ENCODE measurements at places on chromosomes 13 and 19.

GRCh38 chr19:49447485-49448431, 3.9 kb downstream of the PIH1D1 start:
- DNase-seq = no peak

DNA sequence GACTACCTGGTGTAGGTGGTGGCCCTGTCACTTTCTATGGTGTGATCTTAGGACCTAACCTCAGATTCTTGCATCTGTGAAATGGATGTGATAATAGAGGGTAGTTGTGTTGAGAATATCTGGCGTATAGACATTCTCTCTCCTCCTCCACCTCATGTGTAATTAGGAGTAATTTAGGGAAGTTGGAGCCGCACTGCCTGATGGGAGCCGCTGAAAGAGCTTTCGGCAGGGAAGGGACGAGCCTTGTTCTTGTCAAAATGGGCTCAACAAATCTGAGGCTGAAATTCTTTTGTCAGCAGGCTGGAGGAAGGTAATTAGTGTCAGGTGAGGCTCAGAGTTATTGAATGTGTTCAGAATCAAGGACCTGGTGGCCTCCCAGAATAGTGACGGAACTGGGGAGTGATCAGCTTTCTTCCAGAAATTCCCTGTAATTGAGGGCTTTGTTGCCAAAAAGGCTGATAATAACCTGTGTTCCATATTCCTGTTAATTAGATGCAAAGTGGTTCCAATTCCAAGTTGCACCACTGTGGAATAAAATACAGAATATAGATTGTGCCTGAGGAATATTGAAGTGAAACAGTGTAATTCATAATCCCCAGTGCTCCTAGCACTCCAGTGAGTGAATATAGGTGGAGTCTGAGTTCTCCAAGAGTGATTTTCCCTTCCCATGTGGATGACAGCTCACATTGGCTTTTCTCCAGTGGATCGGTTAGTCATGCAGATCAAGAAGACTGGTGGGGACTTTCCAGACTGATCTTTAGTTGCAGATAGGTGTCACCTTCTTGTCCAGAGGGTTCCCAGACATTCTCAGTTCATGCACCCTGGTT, 47.5 kb downstream of the SPATA13 start:
- peak; percentile 35 for DNase-seq

GRCh38 chr13:106036870-106037269, 498.6 kb downstream of the EFNB2 start:
- no peak for DNase-seq

GRCh38 chr13:63209330-63210017, 1793.8 kb upstream of the PCDH20 start:
- DNase-seq = no peak

- DNase-seq = no peak
Measured at GRCh38 chr13:45702088-45702487, at the start of gene CBY2. Gene CBY2, plus strand, starts transcription at chr13:45702320. Its CDS starts 71 bp downstream, at chr13:45702391.

GRCh38 chr13:26225896-26226617, 3.9 kb upstream of the RNF6 start:
- no peak for DNase-seq

- no peak for DNase-seq
Measured at GRCh38 chr13:97896446-97896845, 57.0 kb upstream of the IPO5 start.
